GM23248 (cell line): ENCODE measurements at places on chromosomes 1 and 21. TPM values are rescaled to one million over a fixed set of nuclear protein-coding genes. Genes with fewer than 3 reads are reported as not detected.

Gene GJA5
- total RNA-seq = 2.3 and 3.2 TPM in 2 replicates

Gene SSX2IP
- 15.3 and 15.7 TPM in 2 replicates for total RNA-seq

Gene HFM1
- under 0.01 and 0.13 TPM in 2 replicates for total RNA-seq

Gene ARHGAP29
- 114 and 120 TPM in 2 replicates for total RNA-seq

Gene ANXA9
- not detected in 2 replicates for total RNA-seq

Gene CSRP1
- total RNA-seq = 1,160 and 1,256 TPM in 2 replicates

GRCh38 chr1:7615138-7615537 is 156.0 kb upstream of the VAMP3 start:
- no peaks in the 10 kb centered on the region for H3K4me1 ChIP-seq
- no peaks in the 10 kb centered on the region for H3K36me3 ChIP-seq
- no peak overlapping the region for H3K27ac ChIP-seq
- no peak overlapping the region for H3K4me3 ChIP-seq

DNA sequence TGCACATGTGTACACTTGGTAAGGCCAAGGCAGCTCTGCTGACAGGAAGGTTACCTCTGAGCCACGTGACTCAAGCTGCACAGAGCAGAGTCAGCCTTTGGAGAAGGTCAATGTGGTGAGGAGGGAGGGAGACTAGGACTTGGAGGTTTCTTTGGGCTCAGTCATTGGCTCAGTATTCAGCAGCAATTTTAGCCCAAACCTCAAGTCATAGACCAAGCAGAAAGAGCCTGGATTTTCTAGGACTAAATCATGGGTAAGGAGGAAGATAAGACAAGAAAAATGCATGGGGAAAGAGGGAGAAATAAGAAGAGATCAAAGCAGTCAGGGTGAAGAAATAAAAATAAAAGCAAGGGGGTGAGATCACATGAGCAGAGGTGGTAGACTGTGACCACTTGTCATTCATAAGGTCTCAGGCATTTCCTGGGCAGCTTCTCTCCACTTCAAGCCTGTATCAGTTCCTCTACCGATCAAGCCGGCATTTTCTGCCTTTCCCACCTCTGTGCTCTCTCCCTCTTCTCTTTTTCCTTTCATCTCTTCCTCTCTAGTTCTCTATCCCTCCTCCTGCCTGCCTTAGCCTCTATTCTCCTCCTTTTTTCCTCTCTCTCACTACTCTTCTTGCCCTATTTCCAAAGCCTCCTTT is 51.7 kb upstream of the DUSP10 start:
- no peak for DNase-seq
- H3K4me1 ChIP-seq = no peaks in the 10 kb centered on the region; the same call in 1 of the 2 replicates
- H3K4me3 ChIP-seq = no peak overlapping the region

DNA sequence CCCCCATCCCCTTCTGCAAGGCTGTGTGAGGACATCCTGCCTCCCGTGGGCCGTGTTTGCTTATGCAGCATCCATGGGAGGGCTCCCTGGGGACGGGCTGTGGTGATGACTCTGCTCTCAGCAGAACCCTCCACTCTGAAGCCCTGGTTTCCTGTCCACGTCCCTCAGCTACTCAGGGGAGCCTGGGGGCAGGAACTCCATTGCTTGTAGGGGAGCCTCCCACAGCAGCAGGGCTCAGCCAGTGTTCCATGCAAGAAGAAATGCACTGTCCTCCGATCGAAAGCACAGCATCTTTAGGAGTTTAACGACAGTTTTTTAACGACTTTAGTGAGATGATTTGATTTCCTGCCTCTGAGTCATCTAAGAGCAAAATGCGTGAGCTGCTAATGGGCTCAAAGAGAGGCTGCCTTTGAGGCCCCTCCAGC is 8.3 kb upstream of the KCNAB2 start:
- no peak overlapping the region for H3K4me3 ChIP-seq
- no peaks in the 10 kb centered on the region for H3K27me3 ChIP-seq
- no peak overlapping the region for H3K27ac ChIP-seq
- DNase-seq = peak; percentile 76

- no peak overlapping the region for H3K27ac ChIP-seq
- no peak for DNase-seq
- no peak overlapping the region for H3K4me3 ChIP-seq
- H3K27me3 ChIP-seq = no peaks in the 10 kb centered on the region
These were observed 319.8 kb upstream of the SPAG17 start for GRCh38 chr1:118504867-118505266.

- H3K4me3 ChIP-seq = peak overlapping the region; percentile 30; the same call in 1 of the 2 replicates
- H3K27me3 ChIP-seq = no peaks in the 10 kb centered on the region
- no peaks in the 10 kb centered on the region for H3K36me3 ChIP-seq
- H3K4me1 ChIP-seq = peaks cover 45% of the 10 kb centered on the region
- peak; percentile 88 for DNase-seq
These were observed 471.1 kb upstream of the VAMP3 start for GRCh38 chr1:7299994-7300393.

DNA sequence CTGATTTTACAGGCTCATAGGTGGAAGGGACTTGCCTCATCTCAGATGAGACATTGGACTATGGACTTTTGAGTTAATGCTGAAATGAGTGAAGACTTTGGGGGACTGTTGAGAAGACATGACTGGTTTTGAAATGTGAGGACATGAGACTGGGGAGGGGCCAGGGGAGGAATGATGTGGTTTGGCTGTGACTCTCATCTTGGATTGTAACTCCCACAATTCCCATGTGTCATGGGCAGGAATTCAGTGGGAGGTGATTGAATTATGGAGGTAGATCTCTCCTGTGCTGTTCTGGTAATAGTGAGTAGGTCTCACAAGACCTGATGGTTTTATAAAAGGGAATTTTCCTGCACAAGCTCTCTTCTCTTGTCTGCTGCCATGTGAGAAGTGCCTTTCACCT is 20.8 kb downstream of the SCYL3 start:
- peak overlapping the region; percentile 82 for H3K27ac ChIP-seq
- H3K4me1 ChIP-seq = peaks cover 27% of the 10 kb centered on the region
- no peaks in the 10 kb centered on the region for H3K27me3 ChIP-seq
- no peak overlapping the region for H3K4me3 ChIP-seq
- H3K36me3 ChIP-seq = peaks cover 68% of the 10 kb centered on the region

- peak; percentile 89 for DNase-seq
- H3K27ac ChIP-seq = peak overlapping the region; percentile 98
These were observed 927 bp downstream of the UAP1 start for GRCh38 chr1:162562470-162562828.

GRCh38 chr1:29823561-29823960 is 587.2 kb downstream of the PTPRU start:
- peaks cover 11% of the 10 kb centered on the region for H3K27me3 ChIP-seq
- no peak for DNase-seq
- H3K36me3 ChIP-seq = no peaks in the 10 kb centered on the region
- H3K4me3 ChIP-seq = no peak overlapping the region
